ENCODE measurements at places on chromosomes 1 and 21.

DNA sequence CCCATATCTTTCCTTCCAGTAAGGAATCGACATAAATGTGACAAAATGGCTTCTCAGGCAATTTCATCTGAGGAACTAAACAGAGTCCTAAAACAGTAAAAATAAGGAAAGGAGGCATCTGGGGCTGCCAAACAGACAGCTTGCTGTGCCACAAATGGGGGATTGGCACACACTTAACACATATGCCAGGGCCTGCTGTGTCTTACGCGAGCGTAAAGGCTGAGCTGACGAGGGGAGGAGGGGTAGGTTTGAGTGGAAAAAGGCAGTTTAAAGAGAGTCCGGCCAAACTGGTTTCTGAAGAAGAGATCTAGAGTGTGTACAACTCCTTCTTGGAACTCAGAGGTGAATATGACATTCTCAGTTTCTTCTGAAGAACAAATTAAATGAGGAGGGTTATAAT is 244.1 kb upstream of the MAP1LC3C start:
- no peak for DNase-seq

DNA sequence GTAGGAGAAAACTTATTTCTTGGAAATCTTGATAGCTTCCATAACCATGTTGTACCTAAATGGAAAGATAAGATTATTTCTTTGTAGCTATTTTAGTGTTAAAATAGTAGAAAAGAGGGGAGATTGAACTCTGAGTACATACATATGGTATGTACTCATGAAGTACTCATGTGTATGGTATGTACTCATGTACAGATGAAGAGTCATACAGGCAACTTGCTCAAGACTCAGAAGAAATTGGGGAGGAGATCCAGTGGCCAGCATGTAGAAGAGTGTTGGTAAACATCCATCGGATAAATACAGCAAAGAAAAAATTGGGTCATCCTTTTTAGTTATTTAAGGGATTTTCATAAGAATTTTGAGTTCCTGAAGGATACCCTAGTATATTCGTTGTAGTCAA is 29.0 kb downstream of the MDM4 start:
- DNase-seq = no peak

DNA sequence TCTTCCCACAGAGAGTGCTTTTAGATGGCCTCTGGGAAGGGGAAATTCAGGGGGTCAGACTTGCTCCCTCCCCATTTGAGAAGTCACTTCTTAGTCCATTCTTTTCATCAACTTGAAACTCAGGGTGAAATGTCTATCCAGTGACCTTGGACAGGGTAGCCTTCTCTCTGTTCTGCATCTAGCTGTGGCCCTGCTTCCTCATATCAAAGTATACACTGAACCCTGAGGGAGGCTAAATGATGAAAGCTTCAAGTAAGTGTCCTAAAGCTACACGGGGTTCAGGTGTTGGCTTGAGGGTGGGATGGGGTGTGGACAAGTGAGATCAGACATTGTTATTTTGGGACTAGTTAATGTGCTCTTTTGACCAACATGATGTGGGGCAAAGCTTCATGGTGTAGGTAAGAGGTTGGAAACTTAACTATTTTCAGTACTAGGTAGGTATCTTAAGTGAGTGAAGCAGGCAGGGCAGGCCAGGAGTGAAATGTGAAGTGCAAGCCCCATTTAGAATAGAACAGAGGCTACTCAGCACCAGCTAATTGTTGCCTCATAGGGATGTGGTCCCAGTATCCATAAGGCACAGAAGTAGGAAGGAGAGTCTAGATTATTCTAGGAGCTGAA is 41.0 kb downstream of the SLAMF6 start:
- no peak for DNase-seq

- no peak for DNase-seq
Observed at GRCh38 chr1:180199018-180199417, 31.0 kb upstream of the LHX4 start.

DNA sequence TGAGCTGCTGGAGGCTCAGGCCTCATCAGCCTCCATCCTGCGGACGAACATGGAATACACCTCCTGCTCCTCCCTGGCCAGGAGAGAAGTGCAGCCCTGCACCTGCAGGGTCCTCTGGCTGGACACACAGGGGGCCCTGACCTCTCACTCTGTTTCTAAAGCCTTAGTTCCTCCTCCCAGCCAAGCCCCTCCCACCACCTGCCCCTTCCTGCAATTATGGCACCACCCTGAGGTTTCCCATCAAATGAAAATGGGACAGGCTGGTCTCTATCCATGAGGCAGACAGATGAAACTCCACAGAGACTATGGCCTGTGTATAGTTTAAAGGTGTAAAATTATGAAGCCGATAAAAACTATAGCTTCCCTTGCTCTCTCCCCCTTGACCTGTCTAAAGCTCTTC is 42.6 kb downstream of the CACNA1S start:
- no peak for DNase-seq

- DNase-seq = no peak
Observed at GRCh38 chr1:201896951-201897391, 8.3 kb downstream of the SHISA4 start.

DNA sequence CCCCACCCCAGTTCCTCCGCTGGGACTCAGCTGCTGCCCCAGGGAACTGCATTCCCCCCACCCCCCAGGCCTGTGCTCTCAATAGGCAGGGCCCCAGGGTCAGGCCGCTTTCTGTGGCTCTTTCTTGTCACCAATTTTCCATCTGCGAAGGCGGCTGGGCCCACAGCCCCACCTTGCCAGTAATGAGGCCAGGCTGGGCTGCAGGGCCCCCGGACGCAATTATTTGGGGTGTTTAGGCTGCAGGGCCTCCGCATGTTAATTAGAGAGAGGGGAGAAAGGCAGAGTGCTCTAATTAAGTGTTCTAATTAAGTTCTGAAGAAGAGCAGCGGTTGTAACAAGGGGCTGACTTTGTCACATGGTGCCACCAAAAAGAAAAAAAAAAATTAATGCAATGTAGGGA is 71.8 kb downstream of the EPHB2 start:
- DNase-seq = no peak
